ENCODE measurements at places on chromosomes 4 and X.

DNA sequence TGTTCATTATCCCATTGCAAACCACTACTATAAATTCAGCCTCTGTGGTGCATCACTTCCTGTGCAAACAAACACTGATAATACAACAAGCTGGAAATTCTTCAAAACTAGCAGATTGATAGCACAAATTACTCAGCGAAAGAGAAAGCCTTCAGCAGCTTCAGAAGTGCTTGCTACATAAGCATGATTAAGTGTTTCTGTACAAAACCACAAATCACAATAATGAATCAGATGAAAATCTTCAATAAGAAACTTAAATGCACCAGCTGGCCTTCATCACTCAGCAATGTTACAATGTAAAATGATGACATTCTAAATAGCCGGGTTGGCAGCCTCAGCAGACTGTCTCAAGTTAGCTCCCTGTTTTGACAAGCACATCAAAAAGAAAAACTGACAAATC is 262.2 kb downstream of the SPOCK3 start:
- DNase-seq, result no peak

GRCh38 chr4:37978248-37978924 is 18.2 kb downstream of the PTTG2 start:
- no peak for DNase-seq

DNA sequence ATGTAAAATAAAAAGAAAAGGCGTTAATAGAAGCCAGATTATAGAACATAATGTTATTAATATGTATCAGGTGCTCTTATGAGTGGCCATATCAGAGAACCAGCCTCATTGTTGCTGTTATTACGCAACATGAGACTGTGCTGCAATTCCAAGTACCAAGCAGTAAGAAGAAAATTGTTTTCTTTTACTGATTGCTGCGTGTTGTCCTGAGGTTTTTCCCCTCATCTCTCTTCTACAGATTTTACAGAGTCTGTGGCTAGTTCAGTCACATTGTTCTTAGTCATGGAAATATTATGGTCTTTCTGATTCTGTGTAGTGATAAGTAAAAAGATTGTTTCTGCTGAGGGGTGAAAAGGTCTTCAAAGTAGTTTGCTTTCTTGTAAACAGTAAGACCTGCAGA is 55.9 kb downstream of the NPNT start:
- no peak for DNase-seq

- DNase-seq, result no peak
These were observed 34.7 kb downstream of the RTL3 start for GRCh38 chrX:78624426-78624825.

- DNase-seq, result no peak
These were observed 10.5 kb upstream of the MAMLD1 start for GRCh38 chrX:150352581-150352980.

DNA sequence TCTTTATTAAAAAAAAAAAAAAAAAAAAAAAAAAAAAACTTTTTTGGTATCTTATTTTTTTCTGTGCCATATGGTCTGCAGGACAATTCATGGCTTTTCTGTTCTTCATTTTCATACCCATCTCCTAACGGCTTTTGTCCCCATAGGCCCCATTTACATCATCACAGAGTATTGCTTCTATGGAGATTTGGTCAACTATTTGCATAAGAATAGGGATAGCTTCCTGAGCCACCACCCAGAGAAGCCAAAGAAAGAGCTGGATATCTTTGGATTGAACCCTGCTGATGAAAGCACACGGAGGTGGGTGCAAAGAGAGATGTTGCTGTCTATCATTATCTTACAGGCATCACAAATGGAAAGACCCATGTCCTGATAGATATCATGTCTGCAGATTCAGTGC is 49.1 kb downstream of the PDGFRA start:
- no peak for DNase-seq

- no peak for DNase-seq
These were observed 24.3 kb upstream of the CD38 start for GRCh38 chr4:15753786-15754185.

Data from stimulated activated CD8-positive, alpha-beta memory T cell treated with anti-CD3 and anti-CD28 coated beads, Interleukin-2, amount 100 ng/mL, for 1 hour (primary cell).